ENCODE measurements at places on chromosomes 6 and 20.

GRCh38 chr20:14947946-14948345 lies 610.5 kb upstream of the FLRT3 start:
- no peak for DNase-seq

DNA sequence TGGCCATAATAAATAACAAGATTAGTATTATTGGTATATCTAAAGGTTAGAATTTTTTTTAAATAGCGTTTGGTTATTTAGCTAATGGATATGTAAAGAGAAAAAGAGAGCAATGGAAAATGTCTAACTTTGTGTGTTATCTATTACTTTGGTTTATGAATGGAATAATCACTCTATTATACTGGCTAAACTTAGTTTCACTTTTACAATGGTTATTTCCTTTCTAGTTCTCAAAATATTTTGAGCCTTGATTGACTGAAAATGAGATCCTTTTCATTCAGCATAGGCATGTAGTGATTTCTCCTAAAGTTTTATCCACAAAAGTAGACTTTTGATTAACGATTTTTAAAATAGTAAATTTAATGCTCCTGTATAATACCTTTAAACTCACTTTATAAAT lies 51.6 kb upstream of the MLIP start:
- DNase-seq: no peak

DNA sequence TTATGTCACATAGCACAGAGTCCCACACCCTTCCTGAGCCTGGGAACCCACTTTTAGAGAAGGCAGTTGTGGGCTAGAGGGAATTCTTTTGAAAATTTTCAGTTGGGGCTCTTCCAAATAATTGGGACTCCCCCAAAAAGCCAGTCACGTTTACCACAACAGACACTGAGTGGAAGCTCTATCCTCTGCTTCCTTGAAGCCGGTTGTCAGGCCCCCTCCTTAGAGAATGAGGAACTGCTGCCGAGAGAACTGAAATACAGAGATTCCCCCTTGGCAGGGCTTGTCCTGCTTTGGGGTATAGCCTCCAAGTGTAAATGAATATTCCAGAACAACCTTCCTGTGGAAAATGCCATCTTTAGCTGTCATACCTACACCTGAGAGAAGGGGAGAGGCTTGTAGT lies 2.7 kb upstream of the JAG1 start:
- no peak for DNase-seq

DNA sequence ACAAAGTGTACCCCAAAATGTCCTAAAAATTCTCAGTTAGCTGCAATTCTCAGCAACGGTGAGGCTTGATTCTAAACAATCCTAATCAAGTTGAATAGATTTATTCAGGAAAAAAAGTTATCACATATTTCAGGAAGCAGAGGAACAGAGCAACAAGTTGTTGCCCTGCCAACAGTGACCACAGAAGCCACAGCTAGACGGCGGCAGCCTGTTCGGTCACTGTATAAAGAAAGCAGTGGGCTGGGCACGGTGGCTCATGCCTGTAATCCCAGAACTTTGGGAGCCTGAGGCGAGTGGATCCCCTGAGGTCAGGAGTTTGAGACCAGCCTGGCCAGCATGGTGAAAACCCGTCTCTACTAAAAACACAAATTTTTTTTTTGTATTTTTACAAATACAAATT lies 171.2 kb upstream of the BMP5 start:
- DNase-seq: no peak

DNA sequence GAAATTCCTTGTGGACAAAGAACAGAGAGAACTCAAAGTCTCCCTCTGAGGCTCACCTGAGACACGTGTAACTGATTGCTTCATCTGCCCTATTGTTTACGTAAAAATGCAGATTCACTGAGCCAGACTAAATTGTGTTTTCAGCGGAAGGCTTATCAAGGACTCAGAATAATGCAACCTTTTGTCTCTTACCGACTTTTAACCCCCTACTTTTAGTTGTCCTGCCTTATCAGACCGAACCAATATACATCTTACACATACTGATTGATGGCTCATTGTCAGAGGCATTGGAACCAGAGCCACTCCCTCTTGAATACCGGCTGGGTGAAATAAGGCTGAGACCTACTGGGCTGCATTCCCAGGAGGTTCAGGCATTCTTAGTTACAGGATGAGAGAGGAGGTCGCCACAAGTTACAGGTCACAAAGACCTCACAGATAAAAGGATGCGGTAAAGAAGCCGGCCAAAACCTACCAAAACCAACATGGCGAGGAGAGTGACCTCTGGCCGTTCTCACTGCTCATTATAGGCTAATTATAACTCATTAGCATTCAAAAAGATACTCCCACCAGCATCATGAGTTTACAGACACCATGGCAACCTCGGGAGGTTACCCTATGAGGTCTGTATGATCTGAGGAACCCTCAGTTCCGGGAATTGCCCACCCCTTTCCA lies 95.5 kb upstream of the ZNF184 start:
- no peak for DNase-seq

GRCh38 chr6:161268531-161269210 lies 5.2 kb downstream of the AGPAT4 start:
- DNase-seq: no peak

DNA sequence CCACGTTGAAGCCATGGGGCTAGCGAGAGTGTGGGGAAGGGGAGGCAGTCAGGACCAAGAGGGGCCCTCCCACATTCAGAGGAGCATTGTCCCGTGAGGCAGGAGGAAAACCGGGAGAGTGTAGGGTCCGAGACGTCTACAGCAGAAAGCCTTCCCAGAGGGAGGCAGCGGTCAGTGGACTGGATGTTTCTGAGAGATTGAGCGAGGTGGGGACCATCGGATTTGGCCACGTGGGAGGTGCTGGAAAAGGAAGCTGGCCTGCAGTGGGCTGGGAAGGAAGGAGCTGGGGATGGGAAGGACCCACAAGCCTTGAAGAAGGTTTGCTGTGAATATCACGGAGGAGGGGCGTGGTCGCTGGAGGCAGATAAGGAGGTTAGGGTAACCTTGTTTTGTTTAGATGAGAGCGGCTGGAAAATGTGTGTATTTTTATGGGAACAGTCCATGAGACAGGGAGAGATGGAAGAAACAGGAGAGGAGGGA lies 119.0 kb upstream of the RNF24 start:
- no peak for DNase-seq

- no peak for DNase-seq
Measured at GRCh38 chr6:22530506-22530905, 38.9 kb upstream of the HDGFL1 start.

DNA sequence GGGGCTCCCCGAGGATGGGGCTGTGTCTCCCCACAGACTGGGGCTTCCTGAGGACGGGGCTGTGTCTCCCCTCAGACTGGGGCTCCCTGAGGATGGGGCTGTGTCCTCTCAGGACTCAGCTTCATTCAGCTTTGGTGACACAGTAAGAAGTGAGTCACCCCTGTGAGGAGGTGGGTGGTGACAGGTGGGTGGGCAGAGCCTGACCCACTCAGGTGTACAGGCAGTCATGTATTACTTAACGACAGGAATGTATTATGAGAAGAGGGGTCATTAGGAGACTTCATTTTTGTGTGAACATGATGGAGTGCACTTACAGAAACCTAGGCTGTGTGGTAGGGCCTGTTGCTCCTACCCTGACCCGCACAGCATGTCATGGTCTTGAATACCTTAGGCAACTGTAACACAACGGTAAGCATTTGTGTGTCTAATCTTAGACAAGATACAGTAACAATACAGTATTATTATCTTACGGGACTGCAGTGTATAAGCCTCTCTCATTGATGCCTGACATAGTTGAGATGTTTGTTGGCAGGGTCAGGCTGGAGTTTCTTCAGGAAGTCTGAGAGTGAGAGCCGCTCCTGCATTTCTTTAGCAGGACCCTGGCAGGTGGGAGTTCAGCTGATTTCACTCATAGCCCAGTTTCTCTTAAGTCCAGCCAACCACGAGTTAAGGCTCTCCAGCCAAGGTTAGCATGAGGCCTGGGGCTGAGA lies 10.9 kb upstream of the PGC start:
- no peak for DNase-seq

- no peak for DNase-seq
Measured at GRCh38 chr20:63555661-63556381, 1.9 kb downstream of the FNDC11 start.

DNA sequence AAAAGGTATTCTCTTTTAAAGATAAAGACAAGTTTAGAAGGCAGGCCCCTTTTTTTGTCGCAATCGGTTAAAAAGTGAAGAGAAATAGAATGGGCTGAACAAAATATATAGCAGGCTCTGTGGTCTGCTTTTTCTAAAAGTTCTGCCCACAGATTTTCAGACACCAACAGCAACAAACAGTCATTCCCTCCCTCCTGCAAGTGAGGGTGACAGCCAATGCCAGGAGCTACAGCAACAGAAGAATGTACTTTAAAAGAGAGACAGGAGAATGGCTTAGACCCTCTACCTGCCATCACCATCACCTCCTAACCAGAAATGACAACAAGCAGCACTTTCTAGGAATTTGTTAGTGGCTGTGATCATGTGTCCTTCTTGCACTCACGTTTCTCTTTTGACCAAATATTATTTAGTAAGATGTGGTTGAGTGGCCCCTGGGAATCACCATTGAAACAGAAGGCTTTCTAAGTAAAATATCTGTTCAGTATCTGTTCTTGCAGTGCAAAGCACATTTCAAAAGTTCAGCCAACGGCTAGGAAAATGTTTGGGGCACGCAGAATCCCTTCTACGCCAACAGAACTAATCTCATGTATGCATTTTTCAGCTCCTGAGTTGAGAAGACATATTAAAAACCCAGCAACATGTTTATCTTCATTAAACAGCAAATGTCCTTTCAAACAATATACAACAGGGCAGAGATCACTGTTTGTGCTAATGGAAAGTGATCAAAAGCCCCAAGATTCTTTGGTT lies 248.5 kb downstream of the ATXN1 start:
- DNase-seq: no peak

DNA sequence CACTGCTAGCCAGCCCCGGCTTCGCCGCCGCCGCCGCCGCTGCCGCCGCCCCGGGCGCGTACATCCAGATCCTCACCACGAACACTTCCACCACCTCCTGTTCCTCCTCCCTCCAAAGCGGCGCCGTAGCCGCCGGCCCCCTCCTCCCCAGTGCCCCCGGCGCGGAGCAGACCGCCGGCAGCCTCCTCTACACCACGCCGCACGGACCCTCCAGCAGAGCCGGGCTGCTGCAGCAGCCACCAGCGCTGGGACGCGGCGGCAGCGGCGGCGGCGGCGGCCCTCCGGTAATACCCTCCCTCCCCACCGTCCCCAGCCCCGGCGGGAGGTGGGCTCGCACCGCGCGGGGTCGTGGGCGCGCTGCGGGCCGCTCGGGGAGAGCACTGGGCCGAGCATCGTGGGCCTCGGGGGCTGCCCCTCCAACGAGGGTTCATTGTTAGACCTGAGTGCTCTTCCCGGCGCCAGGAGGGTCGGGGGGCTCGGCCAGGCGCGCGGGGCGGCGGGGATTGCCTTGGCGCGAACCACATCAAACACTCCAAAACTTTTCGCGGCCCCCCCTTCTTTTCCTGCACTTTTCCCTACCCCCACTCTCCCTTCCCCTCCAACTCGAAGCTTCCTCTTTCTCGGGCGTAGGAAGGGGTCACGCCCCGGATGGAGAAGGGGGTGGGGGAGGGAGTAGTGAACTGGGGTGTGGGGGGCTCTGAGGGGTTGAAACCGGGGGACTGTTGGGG lies 827 bp downstream of the E2F3 start:
- DNase-seq: no peak

- peak; percentile 86 for DNase-seq
Measured at GRCh38 chr6:1396952-1397868, 7.8 kb downstream of the FOXF2 start.

GRCh38 chr6:16548121-16548520 lies 213.1 kb downstream of the ATXN1 start:
- no peak for DNase-seq

DNA sequence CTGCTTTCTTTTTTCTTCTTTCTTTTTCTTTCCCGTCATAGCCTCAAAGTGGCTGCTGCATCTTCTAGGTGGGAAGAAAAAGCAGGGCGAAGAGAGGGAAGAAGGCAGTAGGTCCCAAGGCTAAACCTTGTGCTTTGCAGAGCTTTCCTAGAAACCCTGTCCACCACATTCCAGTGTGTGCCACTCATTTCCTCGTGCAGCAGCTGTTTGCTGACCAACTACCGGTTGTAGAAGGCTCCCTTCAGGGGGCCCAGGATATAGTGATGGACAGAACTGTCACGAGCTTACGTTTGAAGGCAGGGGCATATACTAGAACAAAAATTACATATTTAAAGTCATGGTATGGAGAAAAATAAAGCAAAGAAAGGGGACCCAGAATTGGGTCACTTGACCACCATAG lies 103.0 kb downstream of the SASH1 start:
- no peak for DNase-seq

DNA sequence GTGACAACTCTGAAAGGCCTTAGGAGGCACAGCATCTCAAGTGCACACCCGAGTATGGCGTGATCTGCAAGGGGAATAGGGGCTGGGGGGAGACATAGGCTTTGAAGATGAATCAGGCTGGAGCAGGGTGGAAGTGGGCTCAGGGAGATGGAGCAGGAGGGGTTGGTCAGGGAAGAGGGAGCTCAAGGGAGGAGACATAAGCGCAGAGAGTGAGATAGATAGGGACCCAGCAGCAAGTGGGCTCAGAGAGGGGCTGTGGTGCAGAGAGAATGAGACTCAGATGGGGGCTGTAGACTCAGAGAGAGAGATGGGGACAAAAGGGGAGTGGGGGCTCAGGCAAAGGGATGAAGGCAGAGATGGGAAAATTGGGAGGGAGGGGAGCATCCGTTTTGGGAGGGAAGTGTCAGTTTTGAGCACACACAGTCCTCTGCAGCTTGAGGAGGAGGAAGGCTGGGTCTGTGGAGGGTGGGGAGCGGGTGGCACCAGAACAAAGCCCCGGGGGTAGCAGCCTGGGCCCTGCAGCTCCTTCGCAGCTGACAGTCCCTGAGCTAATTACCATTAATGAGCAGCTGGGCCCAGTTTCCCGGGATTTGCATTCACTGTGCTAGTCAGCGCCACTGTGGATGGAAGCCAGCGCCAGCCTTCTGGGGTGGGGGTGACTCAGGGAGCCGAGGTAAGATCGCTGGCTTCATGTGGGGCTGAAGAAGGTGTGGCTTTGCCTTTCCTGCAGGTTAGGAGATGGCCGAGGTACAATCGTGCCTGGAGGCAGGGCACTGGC lies 18.7 kb downstream of the SRXN1 start:
- DNase-seq: peak; percentile 79

DNA sequence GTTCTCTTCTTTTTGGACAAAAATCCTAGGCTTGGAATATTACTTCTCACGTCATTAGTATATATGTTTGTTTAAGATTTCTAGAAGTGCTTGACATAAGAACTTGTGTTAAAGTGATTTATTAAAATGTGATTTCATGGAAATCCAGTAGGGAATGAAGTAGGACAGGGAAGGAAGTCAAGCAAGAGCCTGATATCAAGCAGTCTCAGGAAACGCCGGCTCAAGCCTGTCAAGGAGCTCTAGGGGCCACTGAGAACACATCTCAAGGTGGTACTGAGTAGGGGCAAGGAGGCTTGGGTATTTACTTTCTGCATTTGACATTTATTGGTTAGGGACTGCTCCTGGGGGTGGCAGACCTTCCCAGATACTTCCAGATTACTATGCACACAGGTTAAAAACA lies 920.9 kb upstream of the GJE1 start:
- DNase-seq: no peak

GRCh38 chr6:135739288-135739687 lies 112.2 kb upstream of the PDE7B start:
- DNase-seq: no peak

DNA sequence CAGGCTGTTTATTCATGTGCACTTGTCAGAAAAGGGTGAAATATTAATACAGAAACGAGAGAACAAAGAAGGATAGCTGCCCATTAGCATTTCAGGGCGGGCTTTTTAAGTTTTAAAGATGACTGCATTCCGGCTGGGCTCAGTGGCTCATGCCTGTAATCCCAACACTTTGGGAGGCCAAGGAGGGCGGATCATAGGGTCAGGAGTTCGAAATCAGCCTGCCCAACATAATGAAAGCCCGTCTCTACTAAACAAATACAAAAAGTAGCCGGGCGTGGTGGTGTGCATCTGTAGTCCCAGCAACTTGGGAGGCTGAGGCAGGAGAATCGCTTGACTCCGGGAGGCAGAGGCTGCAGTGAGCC lies 130.5 kb downstream of the HFE start:
- peak; percentile 75 for DNase-seq

Data from retina (tissue), 1 donor.